ENCODE measurements at places on chromosomes 7 and 10.

DNA sequence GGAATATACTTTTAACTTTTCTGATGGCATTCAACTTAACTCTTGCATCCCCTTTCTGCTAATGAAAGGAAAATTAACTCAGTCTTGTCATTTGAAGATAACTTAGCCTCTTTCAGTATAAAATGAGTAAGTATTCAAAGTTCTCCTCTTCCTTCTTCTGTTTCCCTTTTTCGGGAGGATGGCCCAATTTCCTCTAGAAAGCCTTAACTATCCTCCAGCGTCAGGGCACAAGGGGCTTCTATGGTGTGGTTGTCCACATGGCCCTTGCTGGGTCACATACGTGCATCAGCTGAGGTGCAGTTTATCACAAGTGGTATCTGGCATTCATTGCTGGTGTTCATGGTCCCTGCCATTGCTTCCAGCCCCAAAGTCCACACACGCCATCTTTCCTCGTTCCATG is 17.8 kb upstream of the GSAP start:
- no peak for DNase-seq

GRCh38 chr10:113225903-113226302 is 275.9 kb downstream of the TCF7L2 start:
- DNase-seq = no peak

GRCh38 chr7:111681242-111681641 is 119.0 kb upstream of the IMMP2L start:
- DNase-seq = no peak

- peak; percentile 18 for DNase-seq
These were observed 117.9 kb downstream of the SND1 start for GRCh38 chr7:127769696-127770400.

- DNase-seq = no peak
These were observed 711 bp downstream of the HIP1 start for GRCh38 chr7:75737856-75738603.

GRCh38 chr7:70630818-70631457 is 501.0 kb upstream of the GALNT17 start:
- DNase-seq = no peak

- peak; percentile 79 for DNase-seq
These were observed 694 bp upstream of the WASL start for GRCh38 chr7:123749537-123749857.

DNA sequence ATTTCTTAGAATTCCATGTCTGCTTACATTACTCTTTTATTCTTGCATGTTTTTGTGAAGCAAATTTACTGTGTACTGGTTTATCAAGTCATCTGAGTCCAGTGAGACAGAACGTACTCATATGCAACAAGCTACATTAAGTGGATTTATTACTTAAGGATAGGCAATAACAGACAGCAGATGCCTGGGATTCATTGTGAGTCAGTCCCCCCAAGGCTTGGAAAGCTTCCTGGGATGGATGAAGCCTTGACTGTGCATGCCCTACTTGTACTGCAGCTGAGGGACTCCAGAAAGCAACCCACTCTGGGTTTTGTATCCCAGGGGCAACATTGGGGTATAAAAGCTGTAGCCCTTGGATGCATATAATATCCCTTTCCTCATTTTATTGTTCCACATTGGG is 113.4 kb upstream of the RAB18 start:
- DNase-seq = peak; percentile 98

DNA sequence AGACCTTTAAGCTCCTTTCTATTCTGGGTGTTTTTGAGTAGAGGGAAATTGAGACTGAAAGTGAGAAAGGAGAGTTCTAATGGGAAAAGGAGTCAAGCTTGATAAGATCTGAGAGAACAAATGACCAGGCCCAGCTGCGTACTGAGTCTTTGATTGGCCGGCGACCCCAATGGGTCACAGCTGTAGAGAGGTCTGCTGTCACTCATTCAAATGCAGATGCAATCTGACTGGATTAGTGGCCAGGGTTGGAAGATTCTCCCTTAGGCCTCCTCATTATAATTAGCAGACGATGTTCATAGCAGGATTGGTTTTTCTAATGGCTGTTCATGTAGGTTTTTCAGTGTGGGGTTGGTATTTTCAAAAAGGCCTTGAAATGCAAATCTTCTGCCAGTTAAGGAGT is 127.2 kb upstream of the SLC25A13 start:
- DNase-seq = no peak

GRCh38 chr10:22321156-22321923 is 441 bp downstream of the BMI1 start:
- DNase-seq = peak; percentile 44

DNA sequence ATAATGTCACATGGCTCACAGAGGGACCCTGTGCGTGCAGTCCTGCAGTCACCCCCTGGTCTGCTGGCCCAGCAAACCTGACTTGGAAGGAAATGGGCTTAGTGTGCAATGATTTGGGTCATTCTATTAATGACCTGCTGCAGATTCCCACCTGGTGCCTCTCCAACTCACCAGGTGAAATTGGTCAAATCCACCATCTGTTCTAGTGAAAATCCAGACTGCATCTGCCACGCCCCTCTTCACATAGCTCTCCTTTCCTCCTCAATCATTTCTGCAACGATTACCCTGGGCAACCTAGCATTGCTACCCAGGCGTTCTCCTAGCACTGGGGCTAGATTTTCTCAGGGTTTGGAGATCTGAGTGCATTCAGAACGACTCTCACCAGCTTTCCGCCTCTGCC is 29.4 kb downstream of the SRRM3 start:
- no peak for DNase-seq

DNA sequence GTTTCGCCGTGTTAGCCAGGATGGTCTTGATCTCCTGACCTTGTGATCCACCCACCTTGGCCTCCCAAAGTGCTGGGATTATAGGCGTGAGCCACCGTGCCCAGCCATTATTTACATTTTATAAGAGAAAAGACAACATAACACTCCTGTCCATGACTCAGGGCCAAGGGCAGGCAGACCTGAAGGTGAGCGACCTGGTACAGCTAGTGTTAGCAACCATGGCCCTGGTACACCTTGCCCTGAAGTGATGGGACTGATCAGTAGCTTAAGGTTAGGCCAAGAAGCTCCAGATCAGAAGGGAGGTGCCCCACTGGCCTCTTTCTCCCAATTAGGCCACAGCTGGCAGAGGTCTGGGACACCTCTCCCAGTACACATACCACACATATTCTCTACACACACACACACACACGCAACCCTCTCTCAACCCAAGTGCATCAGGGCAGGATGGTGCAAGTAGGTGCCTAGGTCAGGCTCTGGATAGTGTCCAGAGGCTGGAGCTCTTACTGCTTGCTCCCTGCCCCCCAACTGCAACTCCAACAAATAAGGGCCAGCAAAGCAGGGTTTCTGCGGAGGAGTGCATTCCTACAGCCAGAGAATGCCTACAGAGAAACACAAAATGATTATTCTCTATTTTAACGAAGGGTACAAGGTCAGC is 43.8 kb downstream of the DPCD start:
- no peak for DNase-seq

DNA sequence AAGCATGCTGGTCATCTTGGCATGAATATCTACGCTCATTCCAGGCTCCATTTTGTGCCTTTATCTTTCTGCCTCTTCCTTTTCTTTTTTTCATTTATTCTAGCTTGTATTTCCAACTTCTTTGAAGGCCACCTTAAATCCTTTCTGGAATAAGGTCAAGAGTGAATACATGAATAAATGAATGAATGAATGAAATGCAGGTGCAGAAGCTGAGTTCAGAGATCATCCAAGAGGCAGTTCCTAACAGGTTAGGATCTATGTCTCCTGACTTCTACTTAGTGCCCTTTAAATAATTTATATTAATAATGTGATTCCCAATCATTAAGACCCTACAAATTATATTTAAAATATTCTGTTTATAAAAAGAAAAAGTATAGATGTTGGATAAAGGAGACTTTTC is 125.9 kb downstream of the PIP4K2A start:
- DNase-seq = no peak

- peak; percentile 31 for DNase-seq
These were observed 3.3 kb upstream of the SHH start for GRCh38 chr7:155815332-155816191.

GRCh38 chr10:33434933-33435332 is 100.5 kb upstream of the NRP1 start:
- DNase-seq = no peak

DNA sequence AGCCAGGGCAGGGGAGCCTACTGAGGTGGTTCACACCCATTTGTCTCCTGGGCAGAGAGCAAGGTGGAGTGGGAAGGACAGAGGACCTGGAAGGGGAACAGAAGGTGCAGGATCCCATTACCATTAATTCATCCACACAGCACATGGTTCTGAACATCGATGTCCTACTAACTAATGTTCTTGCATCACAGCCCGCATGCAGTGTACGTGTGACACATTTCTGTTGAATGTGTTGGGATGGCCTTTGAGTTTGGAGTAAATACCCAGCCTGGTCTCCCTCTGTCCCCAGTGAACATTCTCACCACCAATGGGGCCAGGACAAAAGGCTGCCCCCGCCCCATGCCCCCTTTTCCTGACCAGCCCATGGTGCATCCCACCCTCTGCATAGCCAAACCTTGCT is 46.3 kb downstream of the FAM241B start:
- DNase-seq = no peak

DNA sequence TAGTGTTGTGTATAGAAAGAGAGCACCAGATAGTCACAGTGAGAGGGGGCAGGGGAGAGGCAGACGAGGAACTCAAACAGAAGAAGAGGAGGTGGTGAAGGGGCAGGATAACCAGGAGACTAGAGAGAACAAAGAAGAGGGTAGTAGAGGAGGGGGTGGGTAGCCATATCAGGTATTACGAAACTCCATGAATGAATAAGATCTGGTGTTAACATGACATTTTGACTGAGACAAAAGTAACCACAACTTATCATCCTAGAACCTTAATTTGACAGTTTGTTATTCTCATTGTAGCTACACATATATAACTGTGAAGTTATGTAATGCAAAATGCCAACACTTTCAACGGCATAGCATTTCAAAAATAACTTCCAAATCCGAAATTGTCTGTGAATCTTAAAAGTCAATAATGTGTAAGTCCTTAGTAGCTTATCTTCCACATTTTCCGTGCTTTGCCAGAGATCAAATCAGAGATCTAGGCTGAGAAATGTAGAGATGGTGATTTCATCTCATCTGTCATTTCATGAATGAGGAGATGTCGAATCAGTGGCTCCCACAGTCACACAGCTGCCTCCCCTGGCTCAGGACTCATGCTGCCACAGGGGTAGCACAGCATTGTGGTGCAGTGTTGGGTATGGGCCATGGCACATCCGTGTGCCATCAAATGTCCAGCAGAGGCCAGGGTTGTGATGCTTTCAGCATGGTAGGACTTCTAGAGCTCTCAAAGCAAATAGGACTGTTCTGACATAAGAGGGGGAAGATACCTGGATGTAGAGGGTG is 202.1 kb downstream of the HECW1 start:
- peak; percentile 10 for DNase-seq

DNA sequence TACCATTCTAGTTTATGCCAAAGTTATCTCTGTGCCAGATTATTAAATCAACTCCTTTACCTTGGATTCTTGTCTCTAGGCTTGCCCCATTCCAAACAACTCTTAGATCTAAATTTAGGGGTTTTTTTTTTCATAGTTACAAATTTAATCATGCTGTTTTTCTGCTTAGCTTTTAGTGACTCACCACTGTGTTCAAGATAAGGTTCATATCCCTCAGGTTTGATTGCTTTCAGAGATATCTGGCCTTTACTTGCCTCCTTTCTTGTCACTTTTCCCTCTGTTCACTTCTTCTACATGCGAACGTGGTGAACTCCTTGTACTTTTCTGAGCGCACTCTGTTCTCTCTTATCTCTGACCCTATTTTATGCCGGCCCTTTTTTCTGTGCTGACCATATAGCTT is 78.2 kb downstream of the VPS50 start:
- DNase-seq = peak; percentile 49

GRCh38 chr10:130459011-130459410 is 322.8 kb downstream of the GLRX3 start:
- no peak for DNase-seq

- DNase-seq = no peak
These were observed 793.1 kb upstream of the AUTS2 start for GRCh38 chr7:68805159-68805558.

- no peak for DNase-seq
These were observed 43.4 kb downstream of the PSPH start for GRCh38 chr7:56007891-56008290.

DNA sequence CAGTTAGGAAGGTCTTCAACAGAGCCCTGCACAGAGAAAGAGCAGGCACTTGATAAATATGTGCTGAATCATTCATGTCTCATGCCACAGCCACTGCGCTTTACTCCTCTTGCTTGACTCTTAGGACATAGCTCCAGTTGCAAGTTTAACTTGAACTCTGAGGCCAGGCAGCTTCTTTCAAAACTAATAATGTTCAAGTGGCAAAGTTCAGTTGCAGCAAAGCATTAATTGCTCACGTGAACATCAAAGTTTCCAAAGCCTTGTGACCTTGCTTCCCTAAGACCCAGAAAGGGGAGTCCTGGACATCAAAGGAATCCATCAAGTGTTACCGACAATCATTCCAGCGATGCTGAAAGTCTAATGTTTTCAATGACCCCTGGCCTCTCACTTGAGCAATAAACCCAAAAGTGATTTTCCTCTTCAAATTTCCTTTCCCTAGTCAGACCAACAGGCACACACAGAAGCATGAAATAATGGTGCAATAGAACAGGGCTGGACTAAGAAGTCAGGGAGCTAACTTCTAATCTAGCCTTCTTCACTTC is 21.8 kb upstream of the TECTB start:
- peak; percentile 27 for DNase-seq

- DNase-seq = no peak
These were observed 1.5 kb downstream of the PVRIG start for GRCh38 chr7:100221231-100221718.

GRCh38 chr7:116455009-116455408 is 44.5 kb upstream of the CAV2 start:
- peak; percentile 83 for DNase-seq

DNA sequence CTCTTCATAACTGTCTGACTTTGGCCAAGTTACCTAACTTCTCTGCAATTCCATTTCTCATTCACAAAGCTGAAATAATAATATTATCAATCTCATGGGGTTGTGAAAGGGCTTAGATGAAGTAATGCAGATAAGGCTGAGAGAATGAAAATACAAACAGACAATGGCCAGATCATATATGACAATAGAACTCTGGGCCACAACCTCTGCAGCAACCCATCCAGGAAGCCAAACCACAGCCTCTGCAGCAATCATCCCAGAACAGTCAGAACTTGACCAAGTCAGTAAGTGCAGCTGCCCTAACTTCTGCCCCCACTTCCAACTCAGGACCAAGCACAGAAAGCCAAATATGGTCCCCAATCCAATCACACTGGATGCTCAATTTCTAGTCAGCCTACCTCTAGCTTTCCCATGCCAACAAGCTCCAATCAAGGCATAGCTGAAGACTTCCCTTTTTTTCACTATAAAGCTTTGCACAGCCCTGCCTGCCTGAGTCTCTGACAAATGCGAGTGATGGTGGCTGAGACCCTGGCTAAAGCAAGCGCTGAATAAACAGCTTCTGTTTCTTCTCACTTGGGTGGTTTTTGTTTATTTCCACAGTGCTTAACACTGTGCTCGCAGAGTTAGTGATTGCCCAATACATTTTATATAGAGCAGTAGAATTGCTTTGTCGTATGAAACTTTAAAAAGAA is 34.8 kb upstream of the TNPO3 start:
- DNase-seq = no peak

GRCh38 chr7:156240532-156240931 is 400.0 kb upstream of the RNF32 start:
- DNase-seq = no peak

All from bronchial epithelial cell (primary cell).